ENCODE measurements at places on chromosomes 7 and 10.
A peak's percentile ranks its signal among the peaks of the same experiment; 100 is the strongest.

DNA sequence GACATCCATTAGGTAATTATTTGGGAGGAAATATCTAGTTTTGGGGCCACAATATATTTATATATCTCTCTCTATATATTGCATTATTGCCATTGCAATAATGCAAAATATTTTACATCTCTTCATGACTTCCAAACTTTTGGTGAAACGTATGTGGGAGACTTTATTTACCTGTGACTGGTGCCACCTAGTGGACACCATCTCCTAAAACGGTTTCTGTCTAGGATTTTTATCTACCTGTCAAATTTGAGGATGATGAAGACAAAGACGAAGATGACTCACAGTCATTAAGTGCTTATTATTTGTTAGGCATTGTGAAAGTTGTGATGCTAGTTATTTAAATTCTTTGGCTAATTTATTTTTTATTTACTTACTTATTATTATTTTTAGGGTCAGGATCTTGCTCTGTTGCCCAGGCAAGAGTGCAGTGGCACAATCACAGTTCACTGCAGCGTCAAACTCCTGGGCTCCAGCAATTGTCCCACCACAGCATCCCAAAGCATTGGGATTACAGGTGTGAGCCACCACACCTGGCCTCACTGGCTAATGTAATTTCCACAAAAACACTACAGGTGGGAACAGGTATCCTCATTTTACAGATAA is 18.7 kb upstream of the CBLL1 start:
- peak; percentile 29 for DNase-seq

- no peak for DNase-seq
Measured at GRCh38 chr7:41451826-41452225, 251.1 kb downstream of the INHBA start.

DNA sequence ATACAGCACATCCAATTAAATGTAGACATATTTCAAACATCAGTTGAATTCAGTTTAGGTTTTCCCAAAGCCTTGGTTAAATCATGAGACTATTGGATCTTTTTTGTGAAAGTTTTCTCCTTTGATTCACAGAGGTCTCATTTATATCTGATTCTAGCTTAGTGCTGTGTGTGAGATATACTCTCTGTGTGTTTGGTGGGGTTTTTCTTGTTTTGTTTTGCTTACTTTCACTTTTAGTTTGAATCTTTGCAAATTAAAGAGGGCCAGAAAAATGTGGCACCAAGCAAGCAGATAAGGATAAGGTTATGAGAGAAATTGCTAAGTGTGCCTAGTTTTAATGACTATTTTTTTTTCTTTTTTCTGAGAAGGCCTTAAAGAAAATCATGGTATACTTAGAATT is 12.6 kb upstream of the OR6B1 start:
- no peak for DNase-seq

GRCh38 chr10:70889291-70889690 is 926 bp upstream of the PCBD1 start:
- DNase-seq, result no peak

GRCh38 chr7:114806590-114807162 is 115.2 kb upstream of the MDFIC start:
- DNase-seq, result no peak

DNA sequence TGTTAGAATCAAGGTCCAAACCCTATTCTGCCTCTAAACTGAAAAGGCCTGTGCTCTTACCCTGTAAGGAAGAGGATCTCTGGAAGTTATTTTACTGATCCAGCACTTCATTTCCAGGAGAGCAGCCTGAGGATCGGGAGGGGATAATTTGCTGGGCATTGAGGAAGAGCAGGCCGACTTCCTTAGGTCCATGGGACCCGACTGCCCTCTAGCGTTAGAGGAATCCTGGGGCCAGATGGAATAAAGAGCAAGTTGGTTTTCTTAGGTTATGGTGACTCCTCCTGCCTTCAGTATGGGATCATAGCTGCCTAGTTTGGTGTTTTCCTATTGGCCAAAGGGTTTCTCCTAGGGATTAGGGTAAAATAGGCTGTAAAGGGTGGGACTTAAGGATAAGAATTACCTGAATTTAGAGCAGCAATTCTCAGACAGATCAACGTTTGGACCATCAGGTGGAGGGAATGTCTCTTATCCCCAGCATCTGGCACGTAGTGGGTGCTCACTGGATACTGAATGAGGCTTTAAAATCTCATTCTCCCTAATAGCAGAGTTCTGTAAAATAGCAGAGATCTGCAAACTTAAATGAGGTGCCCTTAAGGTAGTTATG is 40.0 kb upstream of the SORBS1 start:
- DNase-seq, result peak; percentile 95

DNA sequence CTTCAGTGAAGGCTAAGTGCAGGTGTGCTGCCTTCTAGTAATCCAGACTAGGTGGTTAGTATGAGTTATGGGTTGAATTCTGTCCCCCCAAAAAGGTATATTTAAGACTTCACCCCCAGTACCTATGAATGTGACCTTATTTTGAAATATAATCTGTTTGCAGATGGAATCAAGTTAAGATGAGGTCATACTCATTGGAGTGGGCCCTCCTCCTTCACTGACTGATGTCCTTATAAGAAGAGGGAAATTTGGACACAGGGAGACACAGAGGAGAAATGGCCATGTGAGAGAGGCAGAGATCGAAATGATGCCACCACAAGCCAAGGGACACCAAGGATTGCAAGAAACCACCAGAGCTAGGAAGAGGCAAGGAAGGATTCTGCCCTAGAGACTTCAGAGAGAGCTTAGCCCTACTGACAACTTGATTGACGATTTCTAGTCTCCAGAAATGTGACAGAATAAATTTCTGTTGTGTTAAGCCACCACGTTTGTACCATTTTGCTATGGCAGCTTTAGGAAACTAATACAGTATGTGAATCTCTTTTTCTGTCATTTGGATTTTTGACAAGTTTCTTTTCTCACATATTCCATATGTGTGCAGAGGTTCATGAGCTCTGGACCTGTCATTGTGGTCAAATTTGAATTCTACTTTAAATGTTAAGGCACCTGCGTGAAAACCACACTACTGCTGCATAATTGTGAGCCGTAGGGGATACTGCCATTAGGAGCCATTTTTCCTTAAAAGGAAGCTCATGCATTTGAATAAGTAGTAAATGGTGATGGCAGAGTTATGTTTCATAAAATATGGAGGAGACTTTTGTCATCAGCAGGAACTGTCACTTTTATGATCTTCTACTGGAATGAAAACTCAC is 2.6 kb upstream of the RPA3 start:
- no peak for DNase-seq

- DNase-seq, result no peak
Measured at GRCh38 chr7:25066253-25066652, 58.8 kb downstream of the CYCS start.

DNA sequence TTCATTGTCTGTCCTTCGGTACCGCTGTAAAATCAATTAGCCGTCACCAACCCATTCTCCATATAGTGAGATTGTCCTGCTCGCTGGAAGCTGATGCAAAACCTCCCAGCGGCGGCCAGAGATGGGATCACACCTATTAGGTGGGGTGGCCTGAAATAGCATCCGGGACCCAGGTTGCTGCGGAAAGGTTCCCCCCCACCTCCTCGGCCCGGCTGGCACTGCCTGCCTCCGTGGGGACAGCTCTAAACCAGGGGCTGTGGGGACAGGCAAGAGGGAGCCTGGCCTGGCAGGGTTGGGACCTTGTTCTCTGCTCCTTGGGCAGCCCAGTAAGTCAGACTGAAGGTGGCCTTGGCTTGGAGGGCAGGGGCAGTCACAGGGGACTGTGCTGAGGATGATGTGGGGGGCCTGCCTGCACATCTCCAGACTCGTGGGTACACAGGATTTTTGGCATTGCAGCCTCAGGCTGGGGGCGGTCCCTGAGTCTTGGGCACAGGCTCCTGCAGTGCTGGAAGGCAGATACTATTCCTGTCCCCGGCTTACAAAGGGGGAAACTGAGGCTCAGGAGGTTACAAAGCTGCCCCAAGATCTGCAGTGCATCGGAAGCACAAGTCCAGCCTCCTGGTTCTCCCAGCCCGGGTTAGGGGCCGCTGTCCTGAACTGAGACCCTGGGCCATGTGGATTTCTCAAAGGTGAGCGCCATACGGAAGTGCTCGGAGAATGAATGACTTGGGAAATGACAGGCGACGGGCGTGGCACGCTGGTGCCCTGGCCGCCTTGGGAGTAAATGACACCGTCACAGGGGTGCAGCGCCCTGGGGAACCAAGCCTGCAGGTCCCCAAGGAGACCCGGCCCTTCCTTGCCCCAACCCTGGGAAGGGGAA is 65.6 kb downstream of the UNCX start:
- no peak for DNase-seq

DNA sequence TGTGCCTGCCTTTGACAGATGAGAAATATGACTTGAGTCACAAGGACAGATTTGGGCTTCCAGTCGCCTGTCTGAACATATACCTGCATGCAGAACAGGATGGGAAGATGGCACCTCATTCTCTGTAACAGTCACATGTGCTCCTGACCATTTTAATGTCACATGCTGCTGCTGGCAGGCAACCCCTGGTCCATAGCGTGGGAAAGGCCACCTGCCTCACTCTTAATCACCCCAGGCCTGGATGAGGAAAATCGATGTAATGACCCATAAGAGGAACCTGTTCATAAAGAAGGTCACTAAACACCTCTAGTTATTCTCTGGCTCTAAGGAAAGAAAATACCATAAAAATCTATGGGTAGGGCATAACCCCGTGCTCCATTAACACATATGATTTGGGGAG is 110.2 kb downstream of the GFRA1 start:
- DNase-seq, result no peak

DNA sequence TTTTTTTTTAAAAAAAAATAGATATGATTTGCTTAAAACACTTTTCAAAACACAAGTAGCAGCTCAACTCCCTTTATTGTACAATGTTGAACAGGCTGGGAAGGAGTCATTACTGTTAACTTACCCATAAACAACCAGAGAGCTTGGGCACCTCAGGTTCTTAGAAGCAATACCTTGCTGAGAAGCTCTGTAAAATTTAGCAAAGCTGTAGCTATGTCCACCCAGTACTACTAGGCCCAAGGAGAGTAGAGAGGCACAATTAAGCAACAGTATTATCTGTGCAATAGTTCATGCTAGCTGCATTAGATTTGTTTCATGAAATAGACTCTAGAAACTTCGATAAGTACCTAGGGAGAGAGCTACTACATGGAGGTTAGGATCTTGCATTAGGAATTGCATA is 32.0 kb downstream of the SEMA3A start:
- DNase-seq, result no peak

- DNase-seq, result no peak
Measured at GRCh38 chr7:76073335-76073990, 25.6 kb downstream of the MDH2 start.

GRCh38 chr7:138625849-138626230 is 75.3 kb downstream of the SVOPL start:
- DNase-seq, result no peak

DNA sequence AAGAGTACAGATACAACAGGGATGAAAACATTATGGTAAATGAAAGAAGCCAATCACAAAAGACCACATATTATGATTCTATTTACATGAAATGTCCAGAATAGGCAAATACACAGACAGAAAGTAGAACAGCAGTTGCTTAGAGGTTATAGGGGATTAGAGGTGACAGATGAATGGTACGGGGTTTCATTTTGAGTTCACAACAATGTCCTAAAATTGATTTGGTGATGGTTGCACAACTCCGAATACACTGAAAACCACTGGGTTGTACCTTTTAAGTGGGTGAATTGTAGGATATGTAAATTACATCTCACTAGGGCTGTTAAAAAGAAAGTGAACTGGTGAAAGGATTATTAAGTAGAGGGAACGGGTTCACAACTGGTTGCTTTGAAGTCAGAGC is 76.3 kb upstream of the MRLN start:
- no peak for DNase-seq

- no peak for DNase-seq
Measured at GRCh38 chr7:12888717-12889116, 201.3 kb downstream of the ARL4A start.

- no peak for DNase-seq
Measured at GRCh38 chr10:107732045-107732444, 567.5 kb upstream of the SORCS1 start.

GRCh38 chr10:104323760-104324201 is 14.5 kb downstream of the ITPRIP start:
- no peak for DNase-seq

DNA sequence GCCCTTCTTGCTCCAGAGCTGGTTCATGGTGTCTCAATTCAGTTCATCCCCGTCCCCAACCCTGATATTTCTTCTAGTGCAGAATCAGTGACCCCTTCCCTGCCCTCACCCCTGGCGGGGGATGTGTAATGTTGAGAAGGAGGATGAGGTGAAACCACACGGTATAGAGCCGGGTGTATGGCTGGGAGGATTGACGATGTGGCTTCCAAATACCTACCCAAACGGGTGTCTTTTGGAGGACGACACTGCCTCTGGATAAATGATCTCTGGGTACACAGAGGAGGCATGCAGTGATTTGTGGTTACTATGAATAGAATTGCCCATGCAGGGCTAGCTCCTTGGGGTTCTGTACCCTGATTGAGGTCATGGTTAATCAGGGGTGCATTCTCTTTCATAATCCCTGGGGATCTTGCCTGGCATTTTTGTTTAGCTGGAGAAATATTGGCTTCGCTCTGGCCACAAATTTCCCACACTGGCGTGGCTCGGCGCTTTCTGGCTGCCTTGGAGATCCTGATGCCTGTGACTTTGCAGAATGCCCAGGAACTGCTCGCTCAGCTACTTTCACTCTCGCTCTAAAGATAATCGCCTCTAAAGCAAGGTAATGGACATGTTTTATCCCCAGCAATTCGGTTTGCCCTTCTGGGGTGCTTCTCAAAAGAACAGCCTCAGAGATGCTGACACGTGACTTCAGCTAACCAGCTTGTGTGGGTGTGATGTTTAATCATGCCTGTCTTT is 89.2 kb downstream of the RBM20 start:
- no peak for DNase-seq

GRCh38 chr7:55550010-55550663 is 22.2 kb downstream of the VOPP1 start:
- peak; percentile 89 for DNase-seq

- DNase-seq, result no peak
Measured at GRCh38 chr10:87723500-87723899, 63.8 kb downstream of the PAPSS2 start.

DNA sequence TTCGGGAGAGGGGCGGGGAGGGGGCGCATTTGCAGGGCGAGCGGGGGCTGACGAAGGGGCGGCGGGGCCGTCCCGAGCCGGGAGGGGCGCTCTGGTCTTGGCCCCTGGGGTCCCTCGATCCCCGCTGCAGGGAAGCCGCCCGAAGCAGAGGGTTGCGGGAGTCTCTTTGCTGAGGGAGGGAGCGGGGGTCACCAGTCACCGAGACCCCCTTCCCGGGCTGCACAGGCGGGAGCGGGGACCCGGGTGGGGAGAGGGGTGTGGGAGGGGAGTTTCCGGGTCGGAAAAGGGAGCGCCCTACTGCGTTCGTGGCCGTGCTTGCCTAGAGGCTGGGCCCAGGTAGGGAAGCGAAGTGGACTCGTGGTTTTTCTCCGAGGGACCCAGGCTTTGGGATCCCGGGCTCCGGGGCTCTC is 422 bp downstream of the AP1S1 start:
- no peak for DNase-seq

GRCh38 chr7:99127636-99128035 is 16.3 kb downstream of the SMURF1 start:
- DNase-seq, result no peak

- peak; percentile 16 for DNase-seq
Measured at GRCh38 chr7:25303281-25304181, 75.2 kb upstream of the NPVF start.
